SK-N-DZ (cell line): ENCODE measurements at places on chromosomes 13 and 19.

- no peak for DNase-seq
Measured at GRCh38 chr19:1913781-1914577, 8.8 kb downstream of the ADAT3 start.

- DNase-seq, result no peak
Measured at GRCh38 chr19:36719687-36720556, 32.5 kb downstream of the ZNF567 start.

GRCh38 chr13:31334994-31335557 is 135.3 kb downstream of the B3GLCT start:
- DNase-seq, result no peak

GRCh38 chr13:22499919-22500318 is 680.9 kb upstream of the SGCG start:
- DNase-seq, result no peak

- DNase-seq, result peak; percentile 55
Measured at GRCh38 chr13:94030415-94031119, 448.9 kb downstream of the DCT start.

GRCh38 chr13:30290812-30291436 is 16.4 kb downstream of the KATNAL1 start:
- DNase-seq, result no peak

- DNase-seq, result no peak
Measured at GRCh38 chr19:41796362-41796761, at the start of gene CEACAM3. Gene CEACAM3 (plus strand): TSS chr19:41796587. CDS start chr19:41796678, 91 bp downstream.

GRCh38 chr13:97067017-97067895 is 73.0 kb upstream of the OXGR1 start:
- no peak for DNase-seq

DNA sequence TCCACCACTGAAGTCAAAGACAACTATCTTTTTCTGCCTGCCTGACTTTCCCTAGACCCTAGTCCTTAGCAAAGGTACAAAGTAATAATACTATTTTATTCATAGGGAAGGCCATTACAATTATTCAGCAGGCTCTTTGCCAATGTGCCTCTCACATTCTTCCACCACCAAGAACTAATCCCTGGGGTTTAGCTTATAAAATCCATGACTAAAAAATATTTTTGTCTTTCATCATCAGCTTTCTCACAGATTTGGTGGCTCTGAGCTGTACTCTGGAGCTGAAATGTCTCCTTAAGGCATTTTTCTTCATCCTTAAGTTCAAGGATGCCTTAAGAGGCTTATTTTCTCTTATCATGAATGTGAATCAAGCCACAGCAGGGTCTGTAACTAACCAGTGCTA is 96.1 kb downstream of the OXGR1 start:
- DNase-seq, result no peak

DNA sequence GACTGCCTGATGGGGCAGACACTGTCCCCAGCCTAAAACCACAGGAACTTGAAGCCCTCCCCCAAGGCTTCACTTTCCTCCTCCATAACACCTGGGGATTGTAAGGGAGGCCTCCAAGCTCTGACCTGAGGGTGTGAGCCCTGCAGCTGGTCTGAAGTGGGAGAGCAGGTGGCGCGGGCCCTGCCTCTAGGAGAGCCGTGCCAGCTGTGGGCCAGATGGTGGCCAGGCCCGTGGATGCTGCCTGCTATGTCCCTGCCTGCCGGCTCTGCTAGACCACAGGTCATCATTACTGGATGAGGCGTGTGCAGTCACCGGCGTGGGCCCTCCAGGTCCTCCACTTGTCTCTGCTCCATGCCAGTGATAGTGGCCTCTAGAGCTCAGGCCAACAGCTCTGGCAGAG is 3.5 kb upstream of the KLHL26 start:
- no peak for DNase-seq

- DNase-seq, result no peak
Measured at GRCh38 chr19:38064661-38065425, 157.8 kb downstream of the SIPA1L3 start.

GRCh38 chr19:4313847-4314490 is 9.6 kb downstream of the FSD1 start:
- no peak for DNase-seq

- no peak for DNase-seq
Measured at GRCh38 chr13:84418041-84418440, 535.8 kb upstream of the SLITRK1 start.

GRCh38 chr13:49376121-49376520 is 67.7 kb downstream of the CAB39L start:
- no peak for DNase-seq

DNA sequence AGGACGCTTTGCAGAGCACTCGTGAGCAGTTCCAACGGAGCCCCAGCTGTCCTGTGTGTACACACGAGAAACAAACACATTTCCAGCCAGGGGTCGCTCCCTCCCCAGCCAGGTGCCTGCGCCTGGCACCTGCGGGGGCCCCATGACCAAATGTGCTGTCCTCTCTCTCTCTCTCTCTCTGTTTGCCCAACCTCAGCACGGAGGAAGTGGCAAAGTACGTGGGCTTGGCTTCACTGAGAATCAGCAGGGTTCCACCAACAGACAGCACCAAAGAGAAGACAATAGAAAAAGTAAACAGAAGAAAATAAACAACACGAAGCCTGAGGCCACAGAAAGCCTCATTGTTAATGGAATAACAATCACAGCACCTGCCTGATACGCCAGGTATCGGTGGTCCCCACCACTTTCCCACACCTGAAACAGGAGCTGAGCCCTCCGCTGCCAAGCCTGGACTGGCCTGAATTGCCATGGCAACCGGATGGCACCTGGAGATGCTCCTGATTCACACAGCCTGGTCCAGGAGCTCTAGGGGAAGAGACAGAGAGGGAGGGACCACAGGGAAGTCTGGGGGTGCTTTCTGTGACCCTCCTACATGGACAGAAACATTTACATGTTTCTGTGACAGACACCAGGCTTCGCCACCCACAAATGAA is 103.9 kb upstream of the CACNA1A start:
- no peak for DNase-seq

GRCh38 chr19:48400018-48400742 is 6.7 kb downstream of the GRIN2D start:
- DNase-seq, result peak; percentile 62

DNA sequence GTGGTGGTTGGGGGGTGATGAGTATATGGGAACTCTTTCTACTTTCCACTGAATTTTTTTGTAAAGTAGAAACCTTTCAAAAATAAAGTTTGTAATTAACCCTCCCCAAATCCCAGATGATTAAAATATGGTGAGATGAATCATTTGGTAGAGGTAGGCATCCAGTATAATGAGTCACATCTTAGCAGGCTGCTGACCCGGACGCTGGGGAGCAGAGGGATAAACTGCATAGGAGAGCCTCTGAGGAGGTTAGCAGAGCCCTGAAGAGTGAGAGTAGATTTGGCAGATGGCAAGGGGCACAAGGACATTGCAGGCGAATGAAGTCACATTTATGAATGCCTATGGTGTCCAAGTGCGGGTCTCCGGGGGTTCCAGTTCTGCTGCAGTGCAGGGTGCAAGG is 293.8 kb downstream of the FGF9 start:
- no peak for DNase-seq

DNA sequence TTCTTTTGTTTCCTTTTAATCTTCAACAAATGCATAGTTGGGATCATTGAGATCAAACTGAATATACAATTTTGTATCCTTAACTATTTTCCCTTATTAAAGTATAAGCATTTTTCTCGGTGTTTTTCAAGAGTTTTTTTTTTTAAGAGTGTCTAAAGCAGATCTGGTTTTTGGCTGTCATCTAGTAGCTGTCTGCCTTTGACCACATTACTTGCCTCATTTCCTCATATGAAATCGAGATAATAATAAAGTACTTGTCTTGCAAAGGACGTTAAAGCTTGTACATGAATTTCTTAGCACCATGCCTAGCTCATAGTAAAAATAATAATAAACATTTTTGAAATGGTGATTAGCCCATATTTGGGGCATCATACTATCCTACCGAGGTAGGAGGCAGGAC is 121.2 kb downstream of the PDS5B start:
- no peak for DNase-seq

- no peak for DNase-seq
Measured at GRCh38 chr19:42306646-42307045, 4.2 kb upstream of the PAFAH1B3 start.

DNA sequence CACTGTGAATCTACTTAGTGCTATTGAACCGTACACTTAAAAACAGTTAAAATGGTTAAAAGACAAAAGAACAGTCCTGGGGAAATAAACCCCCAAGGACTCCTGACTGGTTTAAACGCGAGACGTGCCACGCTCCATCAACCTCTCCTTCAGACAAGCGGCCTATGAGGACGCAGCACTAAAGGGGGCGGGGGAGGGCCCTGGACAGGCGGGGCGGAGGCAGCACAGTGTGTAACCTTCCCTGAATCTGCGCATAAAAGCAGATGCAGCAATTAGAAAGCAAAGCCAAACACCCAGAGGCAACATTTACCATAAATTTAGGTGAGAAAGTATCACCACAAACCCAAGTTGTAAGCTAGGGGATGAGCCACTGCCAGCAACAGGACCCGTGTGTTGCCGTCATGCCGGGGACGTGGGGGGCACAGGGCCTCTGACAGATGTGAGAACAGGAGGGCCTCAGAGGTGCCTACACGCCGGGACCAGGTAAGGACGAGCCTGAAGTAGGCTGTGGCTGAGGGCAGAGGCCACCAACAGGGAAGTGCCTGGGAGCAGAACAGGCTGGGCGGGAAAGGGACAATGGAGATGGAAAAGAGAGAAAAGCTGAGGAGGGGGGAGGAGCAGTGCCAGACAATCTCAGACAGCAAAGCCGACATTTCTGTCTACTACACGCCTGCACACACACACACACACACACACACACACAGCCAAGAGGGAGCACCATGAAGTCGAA is 15.3 kb upstream of the ADPRHL1 start:
- DNase-seq, result no peak

DNA sequence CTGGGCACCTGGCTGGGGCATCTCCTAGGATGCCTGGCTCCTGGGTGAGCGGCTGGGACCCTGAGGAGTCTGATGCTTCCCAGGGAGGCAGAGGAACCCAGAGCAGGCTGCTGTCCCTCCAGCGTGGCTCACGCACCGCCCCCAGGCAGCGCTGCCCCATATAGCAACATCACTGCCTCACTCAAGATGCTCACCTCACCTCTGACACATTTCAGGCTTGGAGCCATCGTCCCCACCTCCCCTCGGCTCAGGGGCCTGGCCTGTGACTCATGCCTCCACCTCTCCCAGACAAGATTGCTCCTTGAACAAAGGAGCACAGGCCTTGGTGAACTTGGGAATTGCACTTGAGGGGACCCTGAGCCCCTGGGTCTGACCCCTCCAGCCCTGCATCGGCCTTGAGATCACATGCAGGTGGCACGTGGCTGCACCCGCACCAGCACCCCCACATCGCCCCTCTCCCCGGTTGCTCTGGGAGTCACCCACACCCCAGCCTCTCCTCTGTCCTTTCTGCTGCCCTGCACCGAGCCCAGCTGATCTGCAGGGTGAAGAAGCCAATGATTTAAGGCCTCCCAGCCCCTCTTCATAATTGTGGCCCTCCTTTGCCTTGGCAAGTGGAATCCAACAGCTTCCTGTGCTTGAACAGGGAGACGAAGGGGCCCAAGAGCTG is 11.2 kb downstream of the CEBPA start:
- no peak for DNase-seq

DNA sequence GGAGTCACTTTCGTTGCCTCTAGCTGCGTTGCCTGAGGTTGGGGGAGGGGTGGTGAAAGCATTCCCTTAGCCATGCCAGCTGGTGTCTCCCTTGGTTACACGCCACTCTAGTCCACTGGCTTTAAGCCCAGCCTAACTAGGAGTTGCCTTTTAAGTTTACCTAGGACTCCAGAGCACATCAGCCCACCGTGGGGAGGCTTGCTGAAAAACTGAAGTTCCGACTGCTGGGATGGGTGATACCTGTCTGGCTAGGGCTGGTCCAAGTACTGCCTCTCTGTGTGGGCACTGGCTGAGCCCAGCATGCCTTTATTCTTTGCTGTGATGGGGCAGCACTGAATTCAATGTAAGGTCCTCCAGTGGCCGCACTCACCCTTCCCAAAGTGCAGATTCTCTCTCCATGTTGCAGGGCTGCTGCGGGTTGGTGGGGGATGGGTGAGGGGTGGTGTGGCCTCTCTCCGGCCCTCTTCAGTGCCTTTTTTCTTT is 11.8 kb upstream of the CEACAM1 start:
- DNase-seq, result no peak

- DNase-seq, result no peak
Measured at GRCh38 chr19:20482721-20483120, 82.9 kb downstream of the ZNF737 start.

- DNase-seq, result no peak
Measured at GRCh38 chr19:16283210-16284061, 41.2 kb upstream of the KLF2 start.

- DNase-seq, result no peak
Measured at GRCh38 chr13:77548095-77548494, 12.6 kb downstream of the SCEL start.

- no peak for DNase-seq
Measured at GRCh38 chr13:98690348-98691022, 62.0 kb downstream of the SLC15A1 start.

DNA sequence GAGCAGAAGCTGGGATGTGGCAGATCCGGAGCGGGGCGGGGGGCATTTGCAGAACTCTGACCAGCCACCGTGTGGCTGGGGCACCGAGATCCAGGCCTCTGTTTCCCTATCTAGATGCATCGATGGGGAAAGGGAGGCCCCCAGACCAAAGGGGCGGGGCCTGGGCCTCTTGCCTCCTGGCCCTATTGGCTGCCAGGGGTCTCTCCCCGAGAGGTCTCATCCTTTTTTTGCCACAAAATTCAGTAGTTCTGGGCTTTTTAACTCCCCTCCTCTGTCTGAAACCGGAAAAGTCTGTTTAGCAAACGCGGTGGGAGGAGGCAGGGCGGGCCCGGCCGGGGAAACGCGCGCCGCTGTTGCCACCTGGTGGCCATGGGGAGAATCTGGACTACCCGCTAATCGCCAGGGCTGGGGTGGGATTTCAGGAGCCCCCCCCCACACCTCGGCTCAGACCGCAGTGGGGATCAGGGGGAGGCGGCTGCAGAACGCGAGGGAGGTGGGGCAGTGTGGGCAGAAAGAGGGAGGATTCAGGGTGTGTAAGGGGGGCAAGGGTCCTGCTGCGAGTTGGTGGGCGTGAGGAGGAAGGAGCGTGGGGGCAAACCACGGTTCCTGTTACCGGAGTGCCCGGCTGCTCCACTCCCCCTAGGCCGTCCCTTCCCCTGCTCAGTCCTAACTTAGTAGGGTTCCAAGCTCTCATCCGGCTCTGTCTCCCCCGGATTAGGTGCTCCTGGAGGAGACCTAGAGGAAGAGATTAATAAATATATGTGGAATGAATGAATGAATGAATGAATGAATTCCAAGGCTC is 28.3 kb downstream of the IL12RB1 start:
- DNase-seq, result peak; percentile 67

- no peak for DNase-seq
Measured at GRCh38 chr19:56314018-56314380, 640 bp downstream of the ZSCAN5A start.

DNA sequence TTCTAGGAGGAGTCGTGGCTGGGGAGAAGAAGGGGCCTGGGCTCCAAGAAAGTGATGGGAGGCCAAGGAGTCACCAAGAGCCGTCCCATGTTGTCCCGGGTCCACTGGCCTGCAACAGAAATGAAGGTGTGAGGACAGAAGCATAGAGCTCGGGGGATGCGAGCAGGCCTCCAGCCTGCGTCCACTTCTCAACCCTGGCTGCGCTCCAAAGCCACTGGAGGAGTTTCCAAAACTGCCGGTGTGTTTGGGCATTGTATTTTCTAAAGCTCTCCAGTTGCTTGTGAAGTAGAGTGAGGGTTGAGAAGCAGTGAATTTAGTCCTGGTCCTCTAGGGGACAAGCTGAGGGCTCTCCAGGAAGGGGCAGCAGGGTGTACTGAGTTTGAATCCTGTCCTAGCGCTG is 13.0 kb downstream of the FFAR2 start:
- no peak for DNase-seq
